OCI-LY7 (cell line): ENCODE measurements at places on chromosomes 16 and 17. TPM values are rescaled to one million over a fixed set of nuclear protein-coding genes. Genes with fewer than 3 reads are reported as not detected.

PDIA2 gene
- not detected in 2 replicates for total RNA-seq

GRCh38 chr16:69399361-69399760 lies 13.6 kb upstream of the TERF2 start:
- DNase-seq: no peak

CNTNAP1 gene
- total RNA-seq: 6.8 TPM in 2 replicates

DYNLL2 gene
- total RNA-seq: 21.1 and 22.5 TPM in 2 replicates

PIRT gene
- not detected in 2 replicates for total RNA-seq

DNA sequence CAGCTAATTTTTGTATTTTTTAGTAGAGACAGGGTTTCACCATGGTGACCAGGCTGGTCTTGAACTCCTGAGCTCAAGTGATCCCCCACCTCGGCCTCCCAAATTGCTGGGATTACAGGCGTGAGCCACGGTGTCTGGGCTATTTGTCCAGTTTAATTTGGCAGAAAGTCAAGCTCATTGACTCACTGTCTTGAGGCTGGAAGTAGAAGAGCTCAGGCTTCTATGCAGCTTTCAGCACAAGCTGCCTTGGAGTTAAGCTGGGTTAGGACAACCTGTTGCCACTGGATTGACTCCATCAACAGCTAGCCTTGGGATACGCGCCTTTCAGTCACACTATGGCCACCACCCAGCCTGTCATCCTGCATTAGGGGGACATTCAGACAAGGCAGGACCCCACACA lies 76.2 kb upstream of the DNAH17 start:
- DNase-seq: no peak

- no peak for DNase-seq
These were observed 9.1 kb downstream of the PLCD3 start for GRCh38 chr17:45123076-45123770.

- no peak for DNase-seq
These were observed 40.4 kb downstream of the ZNF778 start for GRCh38 chr16:89257757-89258465.
